ENCODE measurements at places on chromosomes 16 and 17.

GRCh38 chr16:81492965-81493754 is 48.6 kb downstream of the CMIP start:
- DNase-seq: no peak

DNA sequence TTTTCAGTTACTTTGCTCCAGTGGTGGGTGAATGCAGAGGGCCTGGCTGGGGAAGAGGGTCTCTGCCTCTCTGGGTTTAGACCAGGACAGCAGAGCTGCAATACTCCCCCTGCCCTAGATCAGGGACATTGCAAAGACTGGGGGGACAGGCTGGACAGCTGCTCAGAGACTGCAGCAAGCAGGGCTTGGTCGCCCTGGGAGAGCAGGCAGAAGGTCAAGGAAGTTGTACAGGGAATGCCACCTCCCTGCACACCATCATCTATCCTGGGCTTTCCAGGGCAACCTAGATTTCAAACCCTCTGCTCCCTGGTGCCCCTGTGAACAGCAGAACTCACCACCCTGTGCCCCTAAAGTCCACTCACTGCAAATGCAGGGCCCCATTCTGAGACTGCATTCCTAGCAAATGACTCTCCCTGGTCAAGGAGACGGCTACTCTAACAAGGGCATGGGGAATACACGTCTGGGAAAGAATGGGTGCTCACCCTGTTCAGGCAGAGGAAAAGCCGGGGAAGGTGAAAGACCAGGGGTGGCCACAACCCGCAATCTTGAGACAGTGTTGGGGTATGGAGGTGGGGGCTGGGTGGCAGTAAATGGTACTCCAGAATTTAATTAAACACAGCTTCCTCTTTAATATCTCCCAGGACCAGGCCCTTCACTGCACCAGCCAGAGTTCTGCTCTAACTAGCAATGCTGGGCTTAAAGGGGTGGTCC is 1.0 kb downstream of the KIFC3 start:
- no peak for DNase-seq

GRCh38 chr16:86496262-86496928 is 13.9 kb upstream of the FOXF1 start:
- no peak for DNase-seq

GRCh38 chr17:58153046-58153445 is 4.9 kb downstream of the OR4D1 start:
- peak; percentile 80 for DNase-seq

DNA sequence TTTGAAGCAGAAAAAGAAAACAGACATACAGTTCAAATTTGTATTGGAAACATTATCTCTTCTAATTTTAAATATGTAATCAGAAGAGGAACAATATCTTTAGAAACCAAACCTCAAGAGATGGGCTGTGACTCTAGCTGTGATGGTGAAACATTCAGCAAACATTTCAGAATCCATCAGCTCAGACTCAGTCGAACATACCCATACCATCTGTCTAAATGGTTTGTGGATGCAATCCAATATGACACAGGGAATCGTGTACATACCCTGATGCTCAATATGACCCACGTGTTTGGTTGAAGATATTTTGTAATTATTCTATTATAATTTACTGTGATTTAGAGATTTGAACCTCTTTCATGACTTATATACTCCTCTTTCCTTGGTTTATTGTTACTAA is 665.2 kb upstream of the CDH8 start:
- DNase-seq: no peak

GRCh38 chr16:30041841-30042240 is 10.8 kb upstream of the TLCD3B start:
- no peak for DNase-seq

DNA sequence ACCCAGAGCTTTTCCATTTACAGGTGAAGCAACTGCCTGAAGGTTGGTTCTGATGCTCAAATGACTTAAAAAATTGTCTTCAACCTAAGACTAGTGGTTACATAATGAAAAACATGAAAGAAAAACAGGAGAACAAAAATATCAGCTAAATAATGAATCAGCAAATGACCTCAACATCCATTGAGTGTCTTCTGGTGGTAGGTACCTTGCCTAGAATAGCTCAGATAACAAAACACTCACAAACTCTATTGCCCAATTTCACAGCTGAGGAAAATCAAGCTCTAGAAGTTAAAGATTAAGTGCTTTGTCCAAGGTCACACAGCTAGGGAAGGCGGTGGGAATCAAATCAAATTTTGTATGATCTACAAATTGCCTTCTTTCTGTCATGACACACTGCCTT is 304.6 kb upstream of the CDH11 start:
- DNase-seq: no peak

DNA sequence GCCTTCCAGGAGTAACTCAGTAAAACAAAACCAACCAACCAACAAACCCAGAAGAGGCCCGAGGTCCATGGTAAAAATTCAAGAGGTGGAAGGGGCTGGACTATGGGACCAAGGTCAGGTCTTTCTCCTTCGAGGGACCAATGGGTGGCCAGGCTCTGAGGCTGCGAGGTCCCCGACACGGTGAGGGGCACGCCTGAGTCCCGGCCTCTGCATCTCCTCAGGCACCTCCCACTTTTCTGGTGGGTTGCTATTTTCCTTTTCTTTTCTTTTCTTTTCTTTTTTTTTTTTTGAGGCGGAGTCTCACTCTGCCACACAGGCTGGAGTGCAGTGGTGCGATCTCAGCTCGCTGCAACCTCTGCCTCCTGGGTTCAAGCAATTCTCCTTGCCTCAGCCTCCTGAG is 18.0 kb downstream of the CD7 start:
- no peak for DNase-seq

DNA sequence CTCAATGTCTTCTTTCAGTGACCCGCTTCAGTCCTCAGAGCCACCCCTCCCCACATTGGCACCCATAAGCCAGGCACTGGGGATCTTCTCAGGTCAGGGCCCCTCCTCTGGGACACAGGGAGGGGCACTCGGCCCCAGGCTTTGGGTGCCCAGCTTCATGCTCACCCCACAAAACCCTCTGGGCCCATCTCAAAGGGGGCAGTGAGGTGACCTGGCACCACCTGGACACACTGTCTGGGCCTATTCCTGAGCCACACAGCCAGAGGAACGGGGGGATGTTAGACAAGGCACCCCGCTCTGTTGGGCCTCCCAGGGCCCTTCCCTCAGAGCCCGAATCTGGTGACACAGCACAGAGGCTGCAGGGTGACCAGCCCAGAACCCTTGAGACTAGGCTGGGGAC is 36.1 kb downstream of the TNFRSF13B start:
- DNase-seq: no peak

GRCh38 chr16:11446566-11447119 is 101.4 kb downstream of the RMI2 start:
- no peak for DNase-seq

DNA sequence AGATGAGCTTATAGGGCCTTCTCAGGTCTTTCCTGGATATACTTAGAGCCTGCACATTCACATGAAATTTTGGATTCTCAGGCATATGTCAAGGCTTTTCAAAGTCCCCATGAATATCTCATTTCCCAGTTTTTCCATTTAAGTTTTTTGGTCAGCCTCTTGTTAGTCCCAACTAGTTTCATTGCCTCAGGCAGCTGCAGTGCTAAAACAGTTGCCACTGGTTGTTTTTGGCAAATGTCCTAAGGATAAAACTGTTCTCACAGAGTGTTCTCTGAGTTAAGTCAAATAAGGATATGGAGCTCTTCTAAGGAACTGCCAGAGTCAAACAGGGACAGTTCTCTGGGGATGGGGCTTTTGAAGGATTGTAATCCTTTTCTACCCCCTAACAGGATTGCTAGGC is 39.9 kb upstream of the ABCC11 start:
- DNase-seq: no peak

GRCh38 chr17:62720126-62720850 is 87.8 kb downstream of the MARCHF10 start:
- no peak for DNase-seq

GRCh38 chr17:72580321-72581127 is 459.7 kb downstream of the SOX9 start:
- DNase-seq: no peak

DNA sequence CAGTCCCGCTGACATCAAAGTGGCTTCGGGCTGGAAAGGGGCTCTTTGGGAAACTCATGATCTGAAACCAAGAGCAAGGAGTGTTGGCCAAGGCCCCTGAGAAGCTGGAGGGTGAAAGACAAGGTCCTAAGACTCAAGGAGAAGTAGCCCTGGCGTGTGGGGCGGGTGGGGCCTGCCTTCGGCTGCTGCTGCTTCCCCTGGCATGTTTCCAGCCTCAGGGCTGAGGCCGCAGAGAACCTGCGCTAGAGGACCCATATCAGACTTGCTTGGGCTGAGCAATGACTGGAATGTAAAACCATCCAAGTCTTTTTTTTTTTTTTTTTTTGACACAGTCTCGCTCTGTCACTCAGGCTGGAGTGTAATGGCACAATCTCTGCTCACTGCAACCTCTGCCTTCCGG is 67.5 kb upstream of the GCSH start:
- DNase-seq: no peak

GRCh38 chr17:73921306-73921705 is 277.1 kb upstream of the SDK2 start:
- no peak for DNase-seq

- peak; percentile 49 for DNase-seq
Observed at GRCh38 chr17:81867170-81867990, 3.8 kb downstream of the ARHGDIA start.

- peak; percentile 92 for DNase-seq
Observed at GRCh38 chr16:31458073-31458843, 1.0 kb upstream of the ARMC5 start.

DNA sequence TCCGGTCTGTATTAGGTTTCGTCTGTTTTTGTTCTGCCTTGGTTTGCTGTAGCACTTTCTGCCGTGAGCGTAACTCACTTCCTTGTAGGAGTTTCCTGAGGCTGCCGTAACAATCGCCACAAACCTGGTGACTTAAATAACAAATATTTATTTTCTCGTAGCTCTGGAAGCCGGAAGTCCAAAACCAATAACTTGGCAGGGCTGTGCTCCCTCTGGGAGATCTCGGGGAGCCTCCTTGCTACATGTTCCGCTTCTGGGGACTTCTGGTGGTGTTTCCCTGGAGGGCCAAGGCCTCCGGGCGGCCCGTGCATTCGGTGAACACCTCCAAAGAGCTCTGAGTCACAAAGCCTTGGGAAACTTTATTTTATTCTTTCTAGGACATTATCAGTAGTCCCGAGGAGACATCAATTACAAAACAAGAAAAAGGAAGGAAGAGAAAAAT is 6.8 kb upstream of the WDR45B start:
- DNase-seq: no peak

GRCh38 chr16:57143149-57143921 is 42.5 kb downstream of the PSME3IP1 start:
- DNase-seq: no peak

- no peak for DNase-seq
Observed at GRCh38 chr17:42806249-42806648, 7.6 kb downstream of the CNTD1 start.

DNA sequence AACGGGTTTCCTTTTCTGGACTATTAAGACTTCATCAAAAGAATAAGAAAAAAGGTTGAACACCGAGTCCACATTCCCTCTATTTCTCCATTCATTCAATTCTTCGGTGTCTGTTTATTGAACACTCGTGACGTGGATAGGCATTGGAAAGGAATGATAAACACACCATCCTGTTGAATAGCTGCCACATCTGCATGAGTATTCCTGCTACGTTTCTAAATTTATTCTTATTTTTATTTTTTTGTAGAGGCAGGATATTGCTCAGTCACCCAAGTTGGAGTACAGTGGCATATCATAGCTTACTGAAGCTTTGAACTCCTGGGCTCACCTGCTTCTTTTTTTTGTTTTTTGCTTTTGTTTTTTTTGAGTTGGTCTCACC is 80.8 kb upstream of the CIBAR2 start:
- DNase-seq: no peak

GRCh38 chr16:2825049-2825742 is 4.9 kb upstream of the ZG16B start:
- no peak for DNase-seq

- DNase-seq: no peak
Observed at GRCh38 chr16:59463776-59464175, 729.7 kb upstream of the GOT2 start.

DNA sequence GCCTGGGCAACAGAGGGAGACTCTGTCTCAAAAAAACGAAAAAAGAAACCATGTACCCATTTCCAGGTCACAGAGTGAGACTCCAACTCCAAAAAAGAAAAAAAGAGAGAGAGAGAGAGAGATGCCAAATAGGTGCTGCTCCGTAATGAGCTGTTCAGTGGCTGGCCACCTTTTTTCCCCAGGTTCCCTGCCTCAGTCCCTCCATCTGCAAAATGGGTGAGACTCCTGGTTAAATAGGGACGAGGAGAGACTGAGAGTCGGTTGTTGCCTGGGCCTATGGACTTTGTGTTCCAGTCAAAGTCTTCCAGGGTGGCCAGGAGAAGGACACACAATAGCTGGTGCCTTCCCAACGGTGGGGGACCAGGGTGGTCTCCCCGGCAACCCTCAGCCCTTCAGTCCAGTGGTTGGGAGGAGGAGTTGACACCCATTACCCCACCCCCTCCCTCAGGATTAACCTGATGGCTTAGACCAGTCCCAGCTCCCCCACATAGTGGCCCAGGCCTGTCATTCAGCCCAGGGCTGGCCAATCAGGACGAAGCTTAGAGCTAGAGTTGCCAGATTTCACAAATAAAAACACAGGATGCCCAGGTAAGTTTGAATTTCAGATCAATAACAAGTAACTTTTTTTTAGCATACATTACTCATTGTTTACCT is 258.2 kb downstream of the PARN start:
- DNase-seq: no peak

DNA sequence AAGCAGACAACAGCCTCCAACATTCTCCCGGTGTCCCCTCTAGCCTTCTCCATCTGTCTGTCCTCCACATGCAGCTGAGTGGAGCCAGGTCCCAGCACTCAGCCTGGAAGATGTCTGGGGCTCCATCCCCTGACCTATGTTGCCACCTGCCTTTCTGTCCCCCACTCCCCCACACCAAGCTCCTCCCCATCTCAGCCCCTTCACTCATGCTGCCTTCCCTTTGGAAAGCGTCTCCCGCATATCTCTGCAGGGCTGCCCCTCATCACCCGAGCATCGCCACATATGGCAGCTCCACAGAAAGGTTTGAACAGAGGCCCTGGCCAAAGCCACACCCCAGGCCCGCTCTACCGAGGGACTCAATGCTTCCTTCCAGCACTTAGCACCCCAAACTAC is 24.2 kb downstream of the NSMCE1 start:
- DNase-seq: peak; percentile 31

DNA sequence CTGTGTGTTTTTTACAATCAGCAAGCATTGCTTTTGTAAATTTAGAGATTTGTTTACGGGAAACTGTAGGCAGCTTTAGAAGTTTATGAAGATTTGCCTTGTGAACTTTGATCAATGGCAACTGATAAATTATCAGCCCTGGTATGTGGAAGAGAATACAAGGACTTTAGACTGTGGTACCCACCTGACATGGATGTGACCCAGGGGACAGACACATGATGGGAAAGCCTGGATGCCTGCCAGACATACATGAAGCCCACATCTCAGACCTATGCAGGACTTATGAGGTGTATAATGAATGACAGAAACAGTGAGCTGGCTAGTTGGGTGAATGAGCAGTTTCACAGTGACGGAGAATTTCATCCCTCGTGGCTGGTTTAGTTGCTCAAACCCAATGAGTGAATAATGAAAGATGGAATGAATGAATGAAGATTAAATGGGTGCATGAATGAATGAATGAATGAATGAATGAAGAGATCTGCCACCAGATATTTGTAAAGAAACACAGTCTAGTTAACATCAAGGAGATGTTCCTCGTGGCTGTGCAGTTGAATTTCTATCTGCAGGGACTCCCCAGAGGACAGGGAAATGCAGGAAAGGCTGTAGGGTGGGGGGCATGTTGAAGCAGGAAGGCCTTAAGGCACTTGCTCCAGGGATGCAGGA is 7.6 kb downstream of the TMEM92 start:
- no peak for DNase-seq

GRCh38 chr16:78552716-78553115 is 453.3 kb downstream of the WWOX start:
- no peak for DNase-seq

- DNase-seq: no peak
Observed at GRCh38 chr17:17096438-17097178, 54.4 kb downstream of the MPRIP start.

Data from activated CD8-positive, alpha-beta memory T cell treated with anti-CD3 and anti-CD28 coated beads, Interleukin-2, amount 10 ng/mL, durations not matched to agents 7 days and 5 days (primary cell).